ENCODE measurements at places on chromosomes 12 and 14.

- DNase-seq, result no peak
Measured at GRCh38 chr12:16019136-16019535, 108.0 kb downstream of the DERA start.

GRCh38 chr14:85530626-85531025 is 682 bp downstream of the FLRT2 start:
- no peak for DNase-seq

DNA sequence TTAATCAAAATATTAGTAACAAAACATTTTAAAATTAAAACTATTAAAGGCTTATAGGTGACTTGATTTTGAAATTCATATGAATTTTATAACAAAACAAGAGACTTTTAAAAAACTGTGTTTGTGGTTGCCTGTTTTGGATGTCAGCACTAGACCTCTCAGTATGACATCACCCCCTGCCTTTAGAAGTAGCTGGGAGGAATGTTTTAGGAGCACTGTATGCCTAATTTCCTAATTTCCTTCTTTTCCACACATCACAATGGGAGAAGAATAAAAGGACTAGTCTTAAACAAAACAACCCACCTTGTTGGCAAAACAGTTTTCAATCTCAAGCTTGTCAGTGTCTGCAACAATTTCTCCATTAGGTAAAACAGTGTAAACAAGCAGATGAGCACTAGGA is 48.1 kb upstream of the PZP start:
- no peak for DNase-seq

- no peak for DNase-seq
Measured at GRCh38 chr14:82104013-82104412, 570.4 kb upstream of the SEL1L start.

Data from NCI-H345 (cell line).